ENCODE measurements at places on chromosomes 5 and 9.

DNA sequence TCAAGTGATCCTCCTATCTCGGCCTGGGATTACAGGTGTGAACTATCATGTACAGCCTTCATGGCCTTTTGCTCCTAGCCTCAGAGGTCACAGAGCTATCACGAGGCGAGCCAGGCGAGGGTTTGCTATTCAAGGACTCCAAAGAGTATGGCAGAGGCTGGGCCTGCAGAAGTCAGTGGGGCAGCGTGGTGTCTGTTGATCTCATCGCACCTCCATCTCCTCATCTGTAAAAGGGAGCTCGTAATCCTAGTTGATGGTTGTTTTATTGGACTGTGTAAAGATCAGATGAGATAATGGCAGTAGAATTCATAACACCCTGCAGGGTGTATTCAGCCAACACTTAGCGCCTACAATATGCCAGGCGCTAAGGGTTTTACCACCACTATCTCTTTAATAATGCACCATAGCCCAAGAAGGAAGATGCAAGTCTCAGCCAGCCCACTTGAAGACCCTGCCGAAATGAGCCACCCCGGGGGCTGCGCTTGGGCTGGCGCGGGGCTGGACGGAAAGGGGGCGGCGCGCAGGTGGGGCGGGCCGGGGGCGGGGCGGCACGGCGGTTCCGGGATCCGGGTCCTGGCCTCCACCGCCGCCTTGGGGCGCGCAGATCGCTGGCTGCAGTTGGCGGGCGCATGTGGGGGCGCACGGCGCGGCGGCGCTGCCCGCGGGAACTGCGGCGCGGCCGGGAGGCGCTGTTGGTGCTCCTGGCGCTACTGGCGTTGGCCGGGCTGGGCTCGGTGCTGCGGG, at the start of gene GALNT12:
Gene GALNT12, plus strand, starts transcription at position 601 of the 744 bp plus-strand sequence. Its CDS starts 29 bp downstream, at position 630.
- DNase-seq, result no peak

- DNase-seq, result no peak
Observed at GRCh38 chr9:109475526-109475925, 22.6 kb downstream of the PTPN3 start.

GRCh38 chr9:92479346-92479745, 3.0 kb downstream of the ASPN start:
- DNase-seq, result no peak

DNA sequence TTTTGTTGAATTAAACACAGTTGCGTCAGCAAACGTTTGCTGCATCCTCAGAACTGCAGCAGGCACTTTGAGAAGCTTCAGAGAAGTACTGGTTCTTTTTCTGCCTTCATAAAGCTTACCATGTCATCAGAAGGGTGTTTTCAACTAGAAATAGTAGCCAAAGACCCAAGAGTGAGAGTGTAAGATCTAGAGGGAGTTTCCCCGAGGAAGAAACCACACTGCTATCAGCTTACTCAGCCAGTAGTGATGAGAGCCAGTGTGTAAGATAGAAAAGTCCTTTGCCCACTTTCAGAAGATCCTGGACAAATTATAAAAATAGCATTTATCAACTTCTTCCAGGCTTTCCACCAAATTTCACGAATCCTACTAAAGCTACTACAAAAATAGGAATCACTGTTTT, 154.5 kb downstream of the PAPPA start:
- no peak for DNase-seq

- DNase-seq, result no peak
Observed at GRCh38 chr5:140005145-140005591, 37.9 kb downstream of the NRG2 start.

DNA sequence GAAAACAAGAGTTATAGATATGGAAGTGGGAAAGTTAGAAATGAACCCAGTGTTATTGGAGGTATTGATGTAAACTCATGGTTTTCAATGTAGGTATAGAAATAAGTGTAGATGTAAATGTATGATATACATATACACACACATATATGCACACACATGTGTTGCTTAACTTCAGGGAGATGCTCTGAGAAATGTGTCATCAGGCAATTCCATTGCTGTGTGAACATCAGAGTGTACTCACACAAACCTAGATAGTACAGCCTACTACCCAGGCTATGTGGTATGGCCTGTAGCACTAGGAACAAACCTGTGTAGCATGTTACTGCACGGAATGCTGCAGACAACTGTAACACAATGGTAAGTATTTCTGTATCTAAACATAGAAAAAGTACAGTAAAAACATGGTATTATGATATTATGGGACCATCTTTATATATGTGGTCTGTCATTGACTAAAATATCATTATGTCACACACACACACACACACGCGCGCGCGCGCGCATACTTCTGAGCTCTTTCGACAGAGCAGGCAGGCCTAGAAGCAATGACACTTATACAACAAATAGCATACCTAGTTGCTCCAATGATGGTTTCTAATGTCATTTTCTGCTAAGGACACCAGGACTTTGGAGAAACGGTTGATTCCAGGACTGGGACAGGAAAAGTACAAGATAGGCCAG, 86.6 kb downstream of the MACROH2A1 start:
- no peak for DNase-seq

GRCh38 chr5:7436521-7436920, 40.6 kb downstream of the ADCY2 start:
- DNase-seq, result no peak

Data from NK-92 treated with Interleukin-12 subunit alpha and Interleukin-12 subunit beta, amount 100 ng/mL, for 24 hours (cell line).